ENCODE measurements at places on chromosomes 12 and 14. TPM values are rescaled to one million over a fixed set of nuclear protein-coding genes. Genes with fewer than 3 reads are reported as not detected.

The CLEC2A gene
- not detected for total RNA-seq

DNA sequence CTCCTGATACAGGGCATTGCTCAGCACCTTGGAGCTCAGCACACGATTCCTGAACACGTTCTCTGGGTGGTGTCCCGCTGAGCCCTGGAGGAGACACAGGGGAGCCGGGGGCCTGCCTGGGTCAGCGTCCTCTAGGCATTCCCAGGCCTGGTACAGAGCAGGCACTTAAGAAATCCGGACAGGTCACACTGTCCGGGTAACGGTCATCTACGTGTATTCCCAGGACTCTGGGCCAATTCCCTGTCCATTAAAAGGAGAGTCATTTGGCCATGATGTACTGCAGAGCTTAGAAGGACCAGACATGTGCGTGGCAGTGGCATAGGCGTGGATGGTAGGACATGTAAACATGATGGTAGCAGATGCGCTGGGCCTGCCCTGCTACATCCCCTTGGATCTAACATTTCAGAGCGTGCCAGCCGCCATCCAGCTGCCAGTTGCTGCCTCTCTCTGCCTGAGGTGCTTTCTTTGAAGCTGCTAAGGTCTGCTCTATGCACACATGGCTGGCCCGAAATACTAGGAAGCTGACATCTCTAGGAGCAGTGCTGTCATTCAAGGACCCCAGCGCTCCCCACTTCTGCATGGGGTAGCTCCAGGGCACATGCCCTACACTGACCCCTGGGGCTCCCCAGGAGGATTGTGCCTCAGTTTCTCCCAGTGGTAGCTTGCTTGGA, 273.1 kb upstream of the RTL1 start:
- H3K4me1 ChIP-seq, result no peaks in the 10 kb centered on the region
- no peak for DNase-seq
- H3K27ac ChIP-seq, result no peak overlapping the region
- H3K4me3 ChIP-seq, result no peak overlapping the region
- peaks cover 5% of the 10 kb centered on the region for H3K27me3 ChIP-seq
- H3K36me3 ChIP-seq, result no peaks in the 10 kb centered on the region

DNA sequence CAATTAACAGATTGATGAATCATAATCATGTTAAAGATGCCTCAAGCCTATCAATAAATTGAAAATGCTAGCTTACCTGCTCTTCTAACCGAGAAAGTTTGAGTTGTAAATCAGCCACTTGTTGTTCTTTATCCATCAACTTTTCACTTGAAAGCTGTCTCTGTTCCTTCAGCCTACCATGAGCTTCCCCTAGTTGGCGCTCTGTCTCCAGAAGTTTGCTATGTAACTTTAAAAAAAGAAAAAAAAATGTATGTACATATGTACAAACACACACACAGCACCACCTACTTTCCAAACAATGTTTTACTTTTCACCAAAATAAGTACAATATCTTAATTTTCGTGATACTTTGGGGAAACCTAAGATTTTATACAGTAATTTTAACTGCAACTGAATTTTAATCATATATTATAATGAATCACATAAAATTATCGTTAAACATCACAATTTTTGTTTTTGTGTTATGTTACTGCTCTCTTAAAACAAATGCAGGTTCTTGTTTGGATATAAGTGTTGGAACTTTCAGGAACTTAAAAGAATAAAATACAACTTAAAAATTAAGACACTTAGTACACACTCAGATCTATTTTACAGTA, 101.2 kb downstream of the EEA1 start:
- H3K27ac ChIP-seq, result no peak overlapping the region
- H3K4me1 ChIP-seq, result no peaks in the 10 kb centered on the region
- H3K36me3 ChIP-seq, result peaks cover 21% of the 10 kb centered on the region
- no peaks in the 10 kb centered on the region for H3K27me3 ChIP-seq
- DNase-seq, result peak; percentile 60
- H3K4me3 ChIP-seq, result no peak overlapping the region

- H3K4me1 ChIP-seq, result no peaks in the 10 kb centered on the region
- no peak overlapping the region for H3K4me3 ChIP-seq
- no peak for DNase-seq
Observed at GRCh38 chr14:33553706-33554278, 397.1 kb downstream of the EGLN3 start.

DNA sequence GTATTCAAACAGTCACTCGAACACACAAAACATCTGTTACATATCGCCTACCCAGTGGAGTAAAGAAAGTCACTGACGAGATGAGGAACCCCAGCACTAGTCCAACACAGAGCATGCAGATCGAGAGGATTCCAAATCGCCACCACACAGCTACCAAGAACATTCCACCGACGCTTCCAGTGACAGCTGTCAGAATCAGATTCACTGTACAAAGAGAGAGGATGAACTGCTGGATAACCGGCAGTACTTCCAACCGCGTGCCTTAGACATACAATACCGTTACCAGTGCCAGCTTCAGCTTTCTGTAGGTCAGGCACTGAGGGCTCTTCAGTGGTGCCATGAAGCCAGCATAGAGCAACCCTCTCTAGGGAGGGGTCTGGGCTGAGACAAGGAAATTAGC, 34.5 kb downstream of the TM7SF3 start:
- no peak overlapping the region for H3K27ac ChIP-seq
- peaks cover 8% of the 10 kb centered on the region for H3K4me1 ChIP-seq
- H3K36me3 ChIP-seq, result peaks cover 41% of the 10 kb centered on the region
- no peaks in the 10 kb centered on the region for H3K27me3 ChIP-seq
- H3K4me3 ChIP-seq, result no peak overlapping the region
- no peak for DNase-seq
